NCI-H345 (cell line): ENCODE measurements at places on chromosomes 1 and 21.

GRCh38 chr1:155873860-155874259, 14.5 kb downstream of the SYT11 start:
- peak; percentile 26 for DNase-seq

- no peak for DNase-seq
Observed at GRCh38 chr1:43801203-43801602, 93.9 kb downstream of the ST3GAL3 start.

DNA sequence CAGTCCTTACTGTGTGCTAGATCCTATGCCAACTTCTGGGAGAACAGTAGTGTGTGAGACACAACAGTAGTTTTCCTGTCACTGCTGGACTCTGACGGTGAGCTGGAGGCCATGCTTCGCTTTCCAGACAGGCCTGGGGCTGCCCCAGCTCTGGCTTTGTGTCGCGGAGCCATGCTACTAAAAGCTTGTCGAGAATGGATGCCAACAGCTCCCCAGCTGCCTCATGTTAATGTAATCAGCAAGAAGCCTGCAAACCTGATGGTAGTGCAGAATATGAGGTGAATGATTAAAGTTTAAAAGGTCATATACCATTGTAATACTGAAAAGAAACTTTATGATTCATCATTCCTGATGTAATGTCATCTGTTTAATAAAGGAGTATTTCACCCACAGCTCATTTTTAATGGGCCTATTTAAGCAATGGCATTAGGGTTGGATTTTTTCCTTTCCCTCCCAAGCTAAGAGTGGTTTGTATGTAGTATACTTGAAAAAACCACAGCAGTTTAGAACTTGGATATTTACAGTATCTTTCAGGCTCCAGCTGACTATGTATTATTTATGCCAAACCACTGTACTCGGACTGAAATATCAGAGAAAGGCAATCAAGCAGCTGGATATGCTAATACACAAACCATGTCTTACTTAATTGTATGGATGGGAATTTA, 343.0 kb downstream of the NUF2 start:
- DNase-seq, result no peak

- no peak for DNase-seq
Observed at GRCh38 chr1:216566641-216567205, 143.5 kb upstream of the USH2A start.

- peak; percentile 24 for DNase-seq
Observed at GRCh38 chr1:226064816-226065248, 2.3 kb downstream of the H3-3A start.

GRCh38 chr1:54497338-54497737, 50.7 kb upstream of the ACOT11 start:
- no peak for DNase-seq

DNA sequence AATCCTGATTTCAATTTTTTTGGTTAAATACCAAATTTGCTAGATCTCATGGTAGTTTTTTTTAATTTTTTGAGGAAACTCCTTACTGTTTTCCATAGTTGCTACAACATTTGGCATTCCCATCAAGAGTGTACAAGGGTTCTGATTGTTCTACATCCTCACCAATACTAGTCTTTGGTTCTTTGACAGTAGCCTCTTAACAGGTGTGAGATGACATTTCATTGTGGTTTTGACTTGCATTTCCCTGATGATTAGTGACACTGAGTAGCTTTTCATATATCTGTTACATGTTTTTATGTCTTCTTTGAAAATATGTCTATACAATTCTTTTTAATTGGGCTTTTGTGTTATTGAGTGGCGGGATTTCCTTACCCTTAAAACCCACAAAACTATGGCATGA, 20.9 kb upstream of the RGS13 start:
- no peak for DNase-seq

DNA sequence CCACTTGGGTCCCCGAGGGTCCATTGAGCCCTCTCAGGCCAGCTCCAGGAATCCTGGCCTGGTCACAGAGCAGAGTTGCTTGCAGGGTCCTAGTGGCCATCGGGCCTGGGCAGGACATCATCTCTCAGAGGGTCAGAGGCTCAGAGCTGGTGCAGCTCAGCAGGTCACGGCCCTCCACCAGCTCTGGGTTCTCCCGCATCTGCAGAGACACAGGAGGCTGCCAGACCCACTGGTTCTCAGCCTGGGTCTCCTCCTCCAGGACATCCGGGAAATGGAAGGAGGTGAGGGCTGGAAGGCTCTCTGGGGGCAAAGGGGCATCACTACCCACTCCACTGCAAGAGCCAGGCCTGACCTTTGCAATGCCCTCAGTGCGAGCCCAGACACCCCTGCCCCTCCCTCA, 6.5 kb downstream of the TMEM54 start:
- no peak for DNase-seq

- DNase-seq, result no peak
Observed at GRCh38 chr1:85319491-85319890, 43.1 kb upstream of the BCL10 start.

- DNase-seq, result no peak
Observed at GRCh38 chr1:234008591-234008990, 104.1 kb downstream of the SLC35F3 start.

DNA sequence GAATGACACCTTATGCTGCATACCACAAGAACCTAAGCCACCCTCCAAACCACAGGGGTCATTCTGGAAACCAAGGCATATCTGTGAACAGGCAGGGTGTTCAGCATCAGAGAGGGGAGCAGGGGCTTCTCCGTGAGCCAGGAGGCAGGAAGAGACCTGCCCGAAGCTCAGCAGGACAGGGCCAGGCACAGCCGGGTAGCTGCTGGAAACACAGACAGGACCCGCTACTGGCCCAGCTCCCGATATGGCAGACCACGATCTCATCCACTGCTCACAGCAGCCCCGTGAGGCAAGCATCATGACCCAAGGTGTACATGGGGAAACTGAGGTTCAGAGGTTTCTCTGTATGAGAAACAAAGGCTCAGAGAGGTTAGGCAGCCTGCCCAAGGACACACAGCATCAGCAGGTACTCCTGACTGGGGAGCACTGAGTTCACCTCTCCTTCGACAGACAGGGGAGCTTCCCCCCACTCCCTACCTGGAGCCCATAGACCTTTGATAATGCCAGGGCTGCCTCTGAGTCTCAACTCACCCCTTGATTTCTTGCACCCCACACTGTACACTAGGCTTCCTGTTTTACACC, 317.7 kb downstream of the MATN1 start:
- no peak for DNase-seq

- DNase-seq, result peak; percentile 30
Observed at GRCh38 chr1:26994020-26994786, 711 bp downstream of the TRNP1 start.

DNA sequence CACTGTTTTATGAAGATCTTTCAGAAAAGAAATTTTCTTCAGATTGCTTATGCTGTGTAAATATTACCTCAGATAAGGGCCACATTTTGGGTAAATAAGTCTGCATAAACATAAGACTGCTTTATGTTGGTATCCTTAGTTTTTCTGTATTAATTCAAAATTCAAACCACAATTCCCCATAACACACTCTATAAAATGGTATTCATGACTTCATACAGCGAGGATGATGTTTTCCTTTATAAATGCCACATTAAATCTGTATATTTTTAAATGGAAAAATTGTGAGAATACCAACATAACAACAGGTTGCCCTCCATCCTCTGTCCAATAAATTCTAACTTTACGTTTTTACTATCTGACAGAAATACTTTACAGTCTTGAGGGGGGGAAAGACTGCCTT, 248.7 kb upstream of the CXADR start:
- no peak for DNase-seq

- no peak for DNase-seq
Observed at GRCh38 chr1:157368363-157368762, 184.0 kb downstream of the FCRL5 start.

- no peak for DNase-seq
Observed at GRCh38 chr1:225748529-225748928, 29.1 kb upstream of the SRP9 start.

GRCh38 chr1:161198194-161198896, 509 bp downstream of the ADAMTS4 start:
- DNase-seq, result peak; percentile 18

- peak; percentile 38 for DNase-seq
Observed at GRCh38 chr1:6427441-6428390, 3.1 kb downstream of the ESPN start.
